ENCODE measurements at places on chromosomes 2 and 18.

DNA sequence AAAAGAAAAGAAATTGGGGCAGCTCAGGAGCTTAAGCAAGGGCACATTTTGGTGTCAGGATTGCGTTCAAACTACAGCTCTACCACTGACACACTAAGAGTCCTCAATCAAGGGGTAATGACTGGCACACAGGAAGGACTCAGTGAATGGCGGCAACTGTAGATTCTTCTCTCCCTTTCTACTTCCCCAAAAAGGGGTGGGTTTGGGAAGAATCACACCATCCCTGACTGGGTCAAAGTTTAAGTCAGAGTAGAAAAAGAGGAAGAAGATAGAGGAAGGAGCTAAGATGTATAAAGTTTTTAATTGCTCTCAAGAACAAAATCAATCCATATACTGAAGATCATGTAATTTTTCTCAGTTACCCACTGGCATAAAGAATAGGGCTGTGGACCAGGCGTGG lies 2.6 kb downstream of the NLRC4 start:
- no peak for DNase-seq

GRCh38 chr18:69402533-69402989 lies 1.9 kb downstream of the DOK6 start:
- DNase-seq, result no peak

DNA sequence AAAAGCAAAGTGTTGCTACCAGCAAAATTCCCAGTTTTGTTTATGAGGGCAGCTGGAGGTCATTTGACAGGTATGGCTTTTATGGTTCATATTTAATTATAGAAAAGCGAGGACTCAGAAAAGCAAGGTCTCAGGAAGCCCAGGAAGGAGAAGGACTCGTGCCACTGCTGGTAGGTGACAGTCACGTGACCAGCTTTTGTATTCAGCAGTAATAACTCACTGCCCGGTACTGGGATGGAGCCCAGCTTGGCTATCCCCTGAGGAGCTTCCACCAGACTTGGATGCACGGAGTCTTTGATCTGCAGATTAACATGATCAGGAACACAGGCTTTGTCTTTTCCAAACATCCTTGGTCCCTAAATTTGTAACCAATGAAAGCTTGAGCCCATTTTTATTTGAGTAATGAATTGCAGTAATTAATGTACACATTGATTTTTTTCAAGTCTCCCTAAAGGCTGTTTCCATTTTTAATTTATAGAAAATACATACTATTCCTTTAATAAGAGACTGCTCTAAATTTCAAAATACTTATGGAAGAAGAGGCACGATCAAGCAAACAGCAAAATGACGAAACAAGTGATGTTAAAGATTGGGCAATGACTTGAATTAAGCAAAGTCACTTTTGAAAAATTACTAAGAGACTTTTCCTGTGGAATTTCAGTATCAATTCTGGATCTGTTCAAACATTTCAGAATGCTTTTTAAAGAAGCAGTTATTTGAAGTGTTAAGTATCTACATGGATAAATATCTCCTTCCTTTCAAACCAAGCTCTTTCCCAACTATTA lies 251.7 kb upstream of the HNRNPA3 start:
- no peak for DNase-seq

GRCh38 chr2:149740490-149740889 lies 152.9 kb upstream of the MMADHC start:
- no peak for DNase-seq

DNA sequence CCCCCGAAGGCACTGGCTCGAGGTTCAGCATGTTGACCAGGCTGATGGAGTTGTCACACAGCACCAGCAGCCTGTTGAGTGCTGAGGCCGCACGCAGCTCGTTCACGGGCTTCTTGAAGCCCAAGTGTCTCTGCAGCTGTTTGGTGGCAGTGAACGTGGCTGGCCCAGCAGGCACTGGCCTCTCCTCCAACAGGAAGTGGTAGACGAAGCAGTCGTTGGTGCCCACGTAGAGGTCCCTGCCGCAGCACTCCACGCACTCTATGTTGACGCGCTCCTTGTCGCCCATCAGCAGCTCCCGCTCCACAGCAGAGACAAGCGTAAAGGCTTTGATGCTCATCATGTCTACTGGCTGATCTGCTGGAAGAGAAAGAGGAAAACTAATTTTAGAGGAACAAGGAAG lies 21.6 kb downstream of the TGFBRAP1 start:
- DNase-seq, result no peak

GRCh38 chr2:168767258-168767657 lies 35.2 kb upstream of the NOSTRIN start:
- DNase-seq, result no peak

- DNase-seq, result no peak
Measured at GRCh38 chr18:48797841-48798255, 152.9 kb downstream of the SMAD7 start.

DNA sequence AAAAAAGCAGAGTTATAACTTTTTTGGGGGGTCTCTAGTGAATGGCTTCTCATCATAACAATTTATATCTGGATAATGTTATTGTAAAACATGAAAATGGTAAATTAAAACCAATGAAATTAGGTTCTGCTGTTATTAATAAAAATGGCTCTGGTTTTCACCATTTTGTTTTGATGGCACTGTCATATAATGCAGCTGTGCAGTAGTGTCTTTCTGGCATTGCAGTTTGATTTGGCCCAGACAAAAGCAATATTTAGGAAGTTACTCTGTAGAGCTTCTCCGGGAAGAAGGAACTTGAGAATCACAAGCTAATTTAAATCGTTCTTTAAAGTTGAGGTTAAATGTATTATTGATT lies 15.1 kb upstream of the NT5C1B start:
- no peak for DNase-seq

DNA sequence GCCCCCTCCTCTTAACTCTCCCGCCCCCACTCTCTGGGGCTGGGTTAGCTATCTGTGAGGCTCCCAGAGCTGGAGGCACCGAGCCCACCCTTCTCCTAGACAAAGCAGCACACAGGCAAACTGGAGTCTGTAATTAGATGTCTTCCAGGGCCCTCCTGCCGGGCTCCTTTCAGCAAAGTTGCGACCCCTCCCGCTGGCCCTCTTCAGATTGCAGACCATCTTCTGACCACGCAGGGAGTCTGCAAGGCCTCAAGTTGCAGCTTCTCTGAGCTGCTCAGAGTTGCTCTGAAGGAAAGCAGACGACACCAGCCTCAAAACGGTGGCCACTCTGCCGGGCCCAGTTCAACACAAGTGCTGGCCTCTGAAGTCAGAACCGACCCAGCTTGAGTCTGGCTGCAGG lies 228.4 kb upstream of the COPS8 start:
- DNase-seq, result no peak

GRCh38 chr2:99554238-99554637 lies 64.4 kb upstream of the REV1 start:
- DNase-seq, result no peak

- no peak for DNase-seq
Measured at GRCh38 chr2:25835906-25836305, 42.4 kb downstream of the ASXL2 start.

DNA sequence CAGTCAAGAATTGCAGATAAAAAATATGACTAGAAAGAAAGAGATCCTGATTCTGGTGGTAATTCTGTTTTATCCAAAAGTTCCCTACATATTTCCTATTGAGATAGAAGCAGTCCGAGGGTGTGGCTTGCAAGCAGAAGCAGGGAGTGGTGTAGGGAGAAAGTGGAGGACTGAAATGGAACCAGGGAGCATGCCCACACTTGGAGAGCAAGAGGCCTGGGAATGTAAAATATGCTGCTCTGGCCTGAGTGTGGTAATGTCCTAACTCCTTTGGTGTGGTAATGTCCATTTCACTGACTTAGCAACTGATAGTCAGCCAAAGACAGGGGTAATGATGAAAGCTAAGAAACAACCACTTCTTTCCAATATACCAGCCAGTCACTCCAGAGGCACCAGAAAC lies 30.1 kb upstream of the FMNL2 start:
- no peak for DNase-seq

GRCh38 chr2:100767224-100767653 lies 52.7 kb upstream of the NPAS2 start:
- DNase-seq, result no peak

DNA sequence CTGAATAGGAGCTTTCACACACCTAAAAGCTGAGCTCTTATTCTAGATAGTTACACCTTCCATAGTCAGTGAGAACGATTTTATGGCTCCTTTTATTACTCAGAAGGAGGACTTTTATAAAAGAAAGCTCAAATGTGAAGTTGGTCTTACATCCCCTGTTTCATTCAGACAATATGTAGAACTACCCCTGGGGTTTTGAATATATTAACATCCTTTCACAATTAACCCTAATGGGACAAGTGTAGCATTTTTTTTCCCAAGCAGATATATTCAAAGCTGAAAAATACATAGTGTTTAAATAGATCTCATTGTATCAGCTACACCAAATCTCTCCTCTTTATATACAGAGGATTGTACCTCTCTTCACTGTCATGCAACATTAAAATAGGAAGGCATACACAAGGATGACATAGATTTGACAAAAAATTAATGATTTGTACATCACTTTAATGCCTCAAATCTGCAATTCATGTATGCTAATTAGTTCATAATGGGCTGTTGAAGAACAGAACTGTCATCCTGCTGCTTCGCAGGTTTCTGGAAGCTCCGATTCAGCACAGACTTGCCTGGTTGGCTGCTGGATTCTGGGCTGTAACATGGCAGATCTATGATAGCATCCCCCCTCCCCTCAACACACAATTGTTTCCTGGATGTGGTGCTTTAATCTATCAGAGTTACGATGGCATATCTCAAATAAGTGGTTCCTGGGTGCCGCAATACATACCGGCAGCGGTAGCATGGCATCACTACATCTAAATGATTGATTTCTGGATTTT lies 129.7 kb upstream of the PARD3B start:
- no peak for DNase-seq

GRCh38 chr2:116810645-116811044 lies 1003.8 kb upstream of the DDX18 start:
- no peak for DNase-seq

DNA sequence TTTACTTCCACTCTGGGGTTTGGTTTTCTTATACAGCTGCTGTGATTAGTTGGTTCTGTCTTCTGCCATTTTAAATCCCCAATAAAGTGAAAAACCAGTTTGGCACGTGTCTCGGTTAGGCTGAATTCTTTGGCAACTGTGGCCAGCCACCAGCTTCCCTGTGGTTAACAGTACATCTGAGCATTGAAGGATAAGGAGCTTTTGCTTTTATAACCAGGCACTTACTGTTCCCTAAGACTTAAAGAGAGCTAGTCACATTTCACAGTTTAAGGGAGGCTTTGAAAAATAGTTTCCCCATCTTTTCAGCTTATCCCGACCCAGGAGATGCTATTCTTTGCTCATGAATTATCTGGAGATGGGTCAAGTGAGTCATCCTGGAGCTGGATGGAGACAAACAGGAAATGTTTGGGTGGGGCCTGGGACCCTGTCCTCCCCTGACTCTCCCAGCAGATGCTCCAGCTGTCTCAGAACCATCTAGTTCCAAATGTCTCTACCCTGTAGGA lies 57.3 kb upstream of the EML6 start:
- no peak for DNase-seq

- peak; percentile 32 for DNase-seq
Measured at GRCh38 chr2:96913398-96914202, 43.7 kb upstream of the SEMA4C start.

GRCh38 chr2:113888641-113889470 lies 1.0 kb upstream of the ACTR3 start:
- no peak for DNase-seq

GRCh38 chr2:47360283-47360682 lies 42.7 kb upstream of the MSH2 start:
- DNase-seq, result no peak

DNA sequence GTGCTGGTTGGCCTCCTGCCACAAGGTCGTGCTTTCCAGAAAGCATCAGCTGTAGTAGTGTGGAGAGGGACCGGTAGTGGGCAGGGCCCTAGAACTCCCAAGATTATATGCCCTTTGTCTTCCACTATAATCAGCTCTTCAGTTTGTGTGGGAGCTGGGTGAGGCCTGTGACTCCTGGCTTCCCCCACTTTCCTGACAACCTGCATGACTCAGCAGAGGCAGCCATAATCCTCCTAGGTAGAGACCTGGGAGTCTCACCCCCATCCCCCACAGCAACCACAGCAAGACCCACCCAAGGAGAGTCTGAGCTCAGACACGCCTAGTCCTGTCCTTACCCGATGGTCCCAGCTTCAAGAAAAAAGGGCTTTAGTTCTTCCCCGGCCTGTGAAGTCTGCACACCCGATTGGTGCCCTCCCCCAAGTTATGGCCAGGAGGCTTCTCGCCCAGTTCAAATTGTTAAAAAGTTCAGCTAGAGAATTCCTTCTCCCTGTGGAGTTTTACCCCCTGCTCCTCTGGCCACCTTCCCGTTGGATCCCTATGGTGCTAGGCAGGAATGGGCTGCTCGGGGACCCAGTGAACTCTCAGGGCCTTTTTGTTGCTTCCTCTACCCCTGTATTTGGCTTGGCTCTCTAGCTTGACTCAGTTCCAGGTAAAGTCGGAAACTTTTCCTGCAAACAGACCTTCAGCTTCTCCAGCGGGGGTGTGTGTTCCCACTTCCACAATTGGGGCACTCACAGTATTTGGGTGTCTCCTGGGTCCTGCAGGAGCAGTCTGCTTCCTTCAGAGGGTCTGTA lies 57.8 kb upstream of the FAM237A start:
- DNase-seq, result no peak

DNA sequence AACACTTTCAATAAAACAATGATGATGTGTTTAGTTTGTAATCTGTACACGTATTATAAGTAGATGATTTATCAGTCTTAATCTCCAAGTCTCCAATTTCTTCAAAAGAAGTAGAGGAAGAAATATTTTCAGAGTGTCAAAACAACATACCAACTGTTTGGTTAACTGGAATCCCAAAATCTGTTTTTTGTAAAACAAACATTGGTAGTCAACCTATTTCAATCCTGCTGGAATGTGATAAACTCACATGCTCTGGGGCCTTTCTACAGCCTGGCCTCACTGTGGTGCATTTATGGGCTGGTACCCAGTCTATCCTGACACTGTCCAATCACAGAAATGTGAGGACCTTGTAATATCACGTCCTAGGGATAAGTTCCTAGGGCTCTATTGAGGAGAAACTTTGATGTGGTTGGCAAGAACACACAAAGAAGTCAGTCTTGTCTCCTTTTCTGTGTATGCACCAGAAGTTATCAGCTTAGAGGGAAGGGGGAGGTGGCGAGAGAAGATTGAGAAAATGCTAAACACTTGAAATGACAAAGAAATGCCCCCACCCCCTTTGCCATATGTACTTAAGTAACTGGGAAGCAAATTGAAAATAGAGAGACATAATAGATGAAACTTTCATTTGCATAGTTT lies 47.2 kb downstream of the PRKRA start:
- DNase-seq, result no peak

- DNase-seq, result peak; percentile 54
Measured at GRCh38 chr2:229714080-229714735, at the start of gene DNER. DNER (minus strand) TSS chr2:229714555; CDS start chr2:229714423, 132 bp downstream.

- no peak for DNase-seq
Measured at GRCh38 chr2:144358374-144358964, 161.4 kb downstream of the ZEB2 start.

DNA sequence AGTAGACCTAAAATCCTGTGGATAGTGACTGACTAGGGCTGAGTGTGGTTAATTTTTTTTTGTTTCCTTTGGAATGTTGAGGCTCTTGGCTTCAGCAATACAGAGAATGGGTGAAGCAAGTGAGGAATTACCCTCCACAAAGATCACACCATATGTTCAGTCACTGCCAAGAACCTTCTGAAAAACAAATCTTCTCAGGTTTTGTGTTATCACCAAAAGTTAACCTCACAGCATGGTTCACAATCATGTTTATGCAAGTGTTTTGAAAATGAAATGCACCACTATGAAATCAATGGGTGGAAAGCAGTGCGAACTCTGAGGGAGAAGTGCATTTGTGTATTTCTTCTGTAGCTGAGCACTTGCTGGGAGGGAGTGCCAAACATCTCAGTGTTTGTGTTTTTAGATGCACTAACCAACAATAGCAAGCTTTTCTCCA lies 44.4 kb downstream of the SPATS2L start:
- no peak for DNase-seq

Data from activated T-cell treated with anti-CD3 and anti-CD28 coated beads for 48 hours (primary cell).